Skin of body (tissue), 3 donors: ENCODE measurements at places on chromosomes 7 and 10.
A peak's percentile ranks its signal among the peaks of the same experiment; 100 is the strongest.

DNA sequence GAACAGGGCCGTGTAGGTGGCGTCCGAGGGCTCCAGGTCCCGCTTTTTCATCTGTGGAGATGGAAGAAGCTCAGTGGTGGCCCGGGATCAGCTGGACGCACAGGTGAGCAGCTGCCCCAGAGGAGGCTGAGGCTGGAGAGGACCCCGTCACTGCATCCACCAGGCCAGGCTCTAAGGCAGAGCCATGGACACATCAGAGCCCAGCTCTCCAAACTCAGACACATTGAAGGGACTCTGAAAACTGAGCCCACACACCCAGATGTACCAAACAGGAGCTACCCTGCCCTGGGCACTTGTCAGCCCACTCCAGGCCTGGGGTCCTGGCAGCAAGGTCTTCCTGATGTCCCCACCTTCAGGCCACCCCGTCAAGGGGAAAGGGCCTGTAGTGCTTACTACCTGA, 8.8 kb downstream of the PTCD1 start:
- DNase-seq = no peak

DNA sequence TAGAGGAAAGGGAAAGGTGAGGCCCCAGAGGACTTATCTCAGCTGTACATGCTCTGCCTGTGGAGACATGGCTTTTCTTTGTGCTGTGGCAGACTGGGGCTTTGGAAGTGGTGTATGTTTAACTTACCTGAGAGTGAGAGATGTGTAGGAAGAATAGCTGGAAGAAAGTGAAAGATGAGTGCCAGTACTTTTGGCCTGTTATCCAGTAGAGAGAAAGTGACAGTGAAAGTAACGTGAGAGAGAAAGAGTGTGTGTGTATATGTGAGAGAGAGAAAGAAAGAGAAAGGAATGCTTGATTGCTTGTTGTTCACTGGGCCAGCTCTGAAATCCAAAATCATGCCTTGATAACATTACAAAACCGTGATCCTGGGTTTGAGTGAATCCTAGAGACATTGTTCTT, 25.5 kb downstream of the MTURN start:
- DNase-seq = no peak

DNA sequence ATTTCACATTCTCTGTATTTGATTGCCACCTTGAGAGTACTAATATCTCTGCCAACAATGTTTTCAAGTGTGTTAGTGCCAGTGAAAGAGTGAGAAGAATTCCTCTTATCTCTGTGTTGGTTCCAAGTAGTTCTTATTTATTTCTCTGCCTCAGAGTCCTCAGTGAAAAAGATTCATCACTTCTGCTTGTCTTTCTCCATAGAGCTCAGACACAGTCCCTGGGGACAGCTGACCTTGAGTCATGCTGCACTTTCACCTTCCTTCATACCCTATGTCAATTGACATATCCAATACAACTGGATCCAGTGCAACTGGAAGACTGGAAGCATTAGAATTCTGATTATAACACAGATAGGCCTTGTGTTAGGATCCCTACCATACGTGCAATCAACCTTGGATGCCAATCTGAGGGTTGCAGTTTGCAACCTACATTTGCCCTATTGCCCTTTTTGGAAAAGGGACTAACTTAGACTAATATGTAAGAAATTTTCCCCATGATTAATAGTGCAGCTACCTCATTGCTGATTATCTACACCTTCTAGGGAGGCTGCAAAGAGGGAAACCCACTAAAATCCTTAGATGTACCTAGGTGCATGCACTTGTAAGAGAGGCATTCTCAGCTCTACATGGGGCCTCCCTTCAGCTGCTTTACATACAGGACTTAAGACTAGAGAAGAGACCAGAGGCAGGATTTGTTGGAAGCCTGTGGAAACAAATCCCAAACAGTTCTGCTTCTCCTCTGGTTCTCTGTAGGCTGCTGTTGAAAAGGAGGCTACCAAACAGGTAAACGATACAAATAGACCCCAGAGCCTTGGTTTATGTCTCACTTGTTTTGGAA, 8.4 kb downstream of the IFIT2 start:
- no peak for DNase-seq

DNA sequence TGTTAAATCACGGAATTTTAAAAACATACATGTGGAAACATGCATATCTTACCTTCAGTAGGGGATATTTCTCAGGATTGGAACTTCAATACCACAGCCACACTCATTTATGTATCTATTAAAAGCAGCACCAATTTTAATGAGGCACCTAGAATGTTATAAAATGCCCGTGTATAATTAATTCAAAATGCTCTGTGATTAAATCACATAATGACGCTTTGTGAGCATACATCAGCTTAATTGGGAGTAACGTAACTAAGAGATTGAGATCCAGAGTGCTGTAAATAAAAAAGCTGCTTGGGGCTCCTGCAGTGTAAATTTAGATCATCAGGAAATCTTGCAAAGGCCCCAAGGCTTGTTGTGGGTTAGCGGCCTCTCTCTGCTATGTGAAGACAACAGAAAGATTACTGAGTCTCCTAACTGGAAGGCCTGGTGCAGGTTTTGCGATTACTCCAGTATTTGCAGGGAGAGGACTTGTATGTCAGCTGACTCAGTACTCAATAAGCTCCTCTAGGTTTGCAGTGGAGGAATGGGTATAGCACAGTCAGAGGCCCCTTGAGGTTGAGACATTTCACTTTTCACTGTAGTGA, 195.5 kb upstream of the PHYHIPL start:
- no peak for DNase-seq

- DNase-seq = no peak
These were observed 35.3 kb downstream of the CAPZA2 start for GRCh38 chr7:116897661-116898060.

- no peak for DNase-seq
These were observed 186.9 kb downstream of the PRPF18 start for GRCh38 chr10:13773496-13774170.

- DNase-seq = no peak
These were observed 197.9 kb upstream of the KLF6 start for GRCh38 chr10:3982746-3983442.

- no peak for DNase-seq
These were observed 35.8 kb downstream of the WIPF3 start for GRCh38 chr7:29841926-29842701.

GRCh38 chr10:130652544-130652943, 516.4 kb downstream of the GLRX3 start:
- DNase-seq = no peak

DNA sequence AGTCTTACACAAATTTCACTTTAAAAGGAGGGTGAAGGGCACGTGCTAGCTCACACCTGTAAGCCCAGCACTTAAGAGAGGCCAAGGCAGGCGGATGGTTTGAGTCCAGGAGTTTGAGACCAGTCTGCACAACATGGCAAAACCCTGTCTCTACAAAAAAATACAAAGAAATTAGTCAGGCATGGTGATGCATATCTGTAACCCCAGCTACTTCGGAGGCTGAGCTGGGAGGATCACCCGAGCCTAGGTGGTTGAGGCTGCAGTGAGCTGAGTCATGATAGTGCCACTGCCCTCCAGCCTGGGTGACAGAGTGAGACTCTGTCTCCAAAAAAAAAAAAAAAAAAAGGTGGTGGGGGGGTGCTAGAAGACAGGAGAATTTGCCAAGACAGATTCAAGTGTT, 237.3 kb upstream of the KLF14 start:
- no peak for DNase-seq

DNA sequence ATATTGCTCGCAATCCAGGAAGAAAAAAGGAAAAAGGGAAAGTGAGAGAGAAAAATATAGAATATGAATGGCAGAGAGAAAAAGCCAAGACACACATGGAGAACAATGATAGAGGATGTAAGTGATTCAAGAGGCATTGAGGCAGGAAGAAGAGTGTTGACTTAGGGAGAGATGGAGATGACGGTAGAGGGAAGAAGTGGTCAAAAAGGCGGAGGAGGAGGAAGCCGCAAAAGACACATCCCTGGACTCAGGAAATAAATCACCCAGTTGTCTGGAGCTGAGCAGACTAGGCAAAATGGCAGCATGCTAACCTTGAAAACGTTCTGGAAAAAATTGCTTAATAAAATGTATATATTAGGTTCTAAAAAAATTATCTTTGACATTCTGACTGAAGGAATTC, 17.7 kb upstream of the GPR37 start:
- DNase-seq = no peak

- no peak for DNase-seq
These were observed 19.0 kb downstream of the GDI2 start for GRCh38 chr10:5794236-5794635.

- no peak for DNase-seq
These were observed 101.9 kb downstream of the EXOC4 start for GRCh38 chr7:133354546-133355324.

DNA sequence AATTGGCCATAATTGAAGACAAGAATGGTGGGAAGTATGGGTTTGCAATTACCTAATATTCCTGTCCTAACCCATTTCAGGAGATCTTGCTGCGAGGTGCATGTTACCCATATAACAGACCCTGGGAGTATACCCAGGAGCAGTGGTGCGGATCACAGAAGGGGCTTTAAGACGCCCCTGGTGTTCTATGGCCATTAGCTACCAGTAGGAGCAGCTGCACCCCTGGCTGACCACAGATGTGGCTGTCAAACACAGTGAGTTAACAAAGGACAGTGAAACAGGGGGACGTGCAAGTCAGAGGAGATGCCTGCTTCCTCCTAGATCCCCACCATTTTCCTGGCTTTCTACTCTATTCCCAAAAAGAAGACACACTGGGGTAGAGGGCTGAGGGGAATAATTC, 25.2 kb downstream of the AOC1 start:
- no peak for DNase-seq

DNA sequence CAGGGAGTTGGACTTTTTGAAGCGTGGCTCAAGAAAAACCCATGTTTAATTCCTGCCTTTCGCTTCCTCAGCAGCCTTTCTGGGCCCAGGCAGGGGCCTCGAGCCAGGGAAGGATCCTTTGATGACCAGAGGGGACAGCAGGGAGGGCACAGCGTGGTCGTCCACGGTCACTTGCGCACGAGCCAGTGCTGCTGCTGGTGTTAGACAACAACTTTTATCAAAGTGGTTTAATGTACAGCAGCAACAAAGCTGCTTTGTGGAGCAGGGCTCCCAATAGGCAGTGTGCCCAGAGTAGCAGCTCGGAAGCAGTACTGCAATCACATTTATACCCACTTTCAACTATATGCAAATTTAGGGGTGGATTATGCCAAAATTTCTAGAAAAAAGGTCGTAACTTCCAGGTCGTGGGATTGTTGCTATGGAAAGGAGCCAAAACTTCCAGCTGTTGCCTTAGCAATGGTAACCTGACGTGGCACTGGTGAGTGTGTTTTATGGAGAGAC, 6.1 kb downstream of the GIMAP1 start:
- no peak for DNase-seq

- no peak for DNase-seq
These were observed 318.9 kb downstream of the BMPER start for GRCh38 chr7:34224281-34224680.

DNA sequence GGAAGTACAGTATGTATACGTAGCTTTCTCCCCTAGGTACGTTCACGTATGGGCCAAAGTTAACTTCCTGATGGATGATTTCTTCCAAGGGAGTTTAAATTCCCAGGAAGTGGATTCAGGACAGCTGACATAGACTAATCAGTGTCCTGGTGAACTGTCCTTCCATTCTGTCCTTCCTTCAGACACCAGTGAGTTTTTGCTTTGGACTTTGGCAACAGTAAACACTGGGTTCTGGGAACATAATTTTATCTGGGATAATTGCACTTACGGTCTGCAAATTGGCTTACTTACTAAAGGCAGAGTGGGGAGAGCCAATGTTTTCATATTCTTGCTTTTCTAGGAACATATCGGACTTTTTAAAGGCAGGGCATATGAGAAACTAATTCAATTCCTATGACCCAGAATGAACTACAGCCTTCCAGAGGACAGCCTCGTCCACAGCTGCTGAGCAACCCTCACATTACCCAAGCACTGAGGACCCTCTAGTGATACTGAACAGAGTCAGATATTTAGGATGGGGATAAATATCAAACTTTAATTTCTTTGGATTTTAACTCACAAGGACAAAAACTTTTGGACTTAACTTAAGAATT, 97.9 kb downstream of the RAB18 start:
- no peak for DNase-seq

DNA sequence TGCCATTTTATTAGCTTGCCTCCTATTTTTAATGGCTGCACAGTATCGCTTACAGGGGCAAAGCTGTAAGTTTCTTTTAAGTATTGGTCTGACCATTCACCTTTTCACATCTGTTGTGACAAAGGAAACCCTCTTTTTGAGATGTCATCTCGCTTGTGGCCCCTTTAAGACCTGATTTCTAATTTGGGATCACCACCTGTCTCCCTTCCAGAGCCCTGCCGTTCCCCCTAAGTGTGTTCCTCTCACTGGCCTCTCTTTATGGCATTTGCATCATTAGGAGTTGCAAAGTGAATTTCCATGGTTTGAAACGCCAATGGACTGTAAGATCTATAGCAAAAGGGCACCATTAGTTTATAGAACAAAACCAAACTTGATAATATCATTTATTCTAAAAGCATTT, 1.4 kb downstream of the EPDR1 start:
- DNase-seq = no peak

- no peak for DNase-seq
These were observed 1.5 kb downstream of the CYP3A7 start for GRCh38 chr7:99733448-99733847.

GRCh38 chr7:88012086-88012485, 78.0 kb downstream of the ADAM22 start:
- peak; percentile 27 for DNase-seq

DNA sequence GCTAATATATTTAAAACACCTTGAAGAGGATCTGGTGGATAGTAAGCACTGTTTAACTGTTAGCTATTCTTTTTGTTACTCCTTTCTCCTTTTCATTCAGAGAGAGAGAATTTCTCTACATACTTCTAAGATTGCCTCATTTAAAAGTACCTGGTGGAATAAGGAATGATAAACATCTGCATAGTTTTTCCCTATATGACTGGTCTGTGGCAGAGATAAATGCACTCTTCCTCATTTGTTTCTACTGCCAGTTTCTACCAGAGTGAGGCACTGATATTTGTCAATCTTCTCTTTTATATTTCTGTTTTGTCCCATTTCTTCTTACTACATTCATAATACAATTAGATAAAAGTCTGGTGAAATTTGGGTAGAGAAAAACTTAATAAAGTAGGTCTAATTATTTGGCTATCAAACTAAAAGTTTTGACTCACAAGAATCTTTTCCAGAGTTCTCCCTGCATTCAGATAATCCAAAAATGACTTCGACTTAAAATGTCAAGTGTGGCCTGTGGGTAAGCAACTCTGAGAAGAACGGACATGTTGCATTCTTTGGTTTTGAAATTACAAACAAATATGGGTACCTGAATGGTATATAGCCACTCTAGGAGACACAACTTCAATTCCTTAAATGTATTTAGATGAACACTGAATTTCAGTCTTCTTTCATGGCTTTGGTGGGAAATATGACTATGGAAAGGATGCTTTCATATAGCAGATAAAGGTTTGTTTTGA, 38.8 kb downstream of the RNLS start:
- no peak for DNase-seq

- DNase-seq = peak; percentile 42
These were observed 23.6 kb upstream of the SEMA3C start for GRCh38 chr7:80942261-80943041.

DNA sequence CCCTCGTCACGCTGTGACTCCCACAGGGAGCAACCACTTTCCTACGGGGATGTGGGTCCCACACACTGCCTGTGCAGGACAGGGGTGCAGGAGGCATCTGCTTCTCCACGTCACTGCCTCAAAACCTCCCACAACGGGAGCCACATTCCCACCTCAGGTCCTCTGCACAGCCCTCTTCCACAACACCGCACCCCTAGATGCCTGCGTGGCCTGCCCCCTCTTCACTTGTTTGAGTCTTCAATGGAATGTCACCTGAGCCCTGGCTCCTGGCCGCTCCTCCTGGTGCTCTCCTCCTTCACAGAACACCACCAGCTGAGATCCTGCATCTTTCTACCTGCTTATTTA, 73.6 kb downstream of the MAD1L1 start:
- no peak for DNase-seq
